Cerebellar cortex (tissue), 1 donor: ENCODE measurements at places on chromosomes 7 and 10.

- no peak for DNase-seq
These were observed 3.4 kb upstream of the CCDC71L start for GRCh38 chr7:106664343-106664742.

DNA sequence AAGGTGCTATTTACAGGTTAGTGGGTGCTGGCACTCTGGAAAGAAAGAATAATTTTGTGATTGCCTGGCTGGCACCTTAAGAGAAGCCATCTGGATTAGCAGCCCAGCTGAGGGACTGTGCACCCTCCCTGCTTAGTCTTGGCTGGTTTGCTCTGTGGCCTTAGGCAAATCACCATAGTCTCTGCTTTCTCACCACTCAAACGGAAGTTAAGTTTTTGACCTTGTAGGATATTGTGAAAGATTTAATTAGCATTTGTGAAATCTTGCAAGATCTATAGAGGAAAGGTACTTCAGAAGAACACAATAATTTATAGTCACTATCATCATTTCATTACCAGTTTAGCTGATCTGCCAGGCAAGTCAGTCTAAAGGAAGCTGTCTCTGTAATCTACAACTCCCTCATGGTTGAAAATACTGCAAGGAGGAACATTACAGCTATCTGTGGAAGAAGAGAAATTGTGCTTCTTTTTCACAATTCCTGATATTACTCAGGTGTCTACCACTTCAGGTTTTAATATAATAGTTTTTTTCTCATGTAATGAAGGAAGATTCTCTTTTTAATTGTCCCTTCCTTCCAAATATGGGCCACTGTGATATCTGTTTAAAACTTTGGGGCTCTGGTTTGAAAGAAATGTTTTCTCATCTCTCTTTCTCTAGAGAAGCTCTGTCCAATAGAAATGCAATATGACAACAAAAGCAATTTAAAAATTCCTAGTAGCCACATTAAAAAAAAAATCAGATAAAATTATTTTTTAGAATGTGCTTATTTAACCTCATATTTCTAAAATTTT, 219.6 kb downstream of the PTEN start:
- DNase-seq: no peak

DNA sequence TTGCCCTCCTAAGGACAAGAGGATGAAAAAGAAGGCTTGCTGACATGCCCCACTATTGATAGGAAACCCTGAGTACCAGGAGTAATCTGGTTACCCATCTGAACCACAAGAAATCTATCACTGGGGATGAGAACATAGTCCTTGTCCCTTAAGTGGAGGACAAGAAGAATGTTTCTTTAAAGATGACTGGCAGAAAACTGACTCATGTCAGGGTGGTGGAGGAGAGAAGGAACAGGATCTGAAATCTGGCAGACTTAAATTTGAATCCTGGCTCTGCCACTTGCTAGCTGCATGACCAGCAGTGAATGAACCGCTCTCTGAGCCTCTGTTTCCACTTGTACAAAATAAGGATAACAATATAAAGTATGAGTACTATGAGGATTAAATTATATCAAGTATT, 38.9 kb upstream of the XPNPEP1 start:
- DNase-seq: peak; percentile 68

GRCh38 chr10:30027057-30028005, 32.1 kb downstream of the JCAD start:
- DNase-seq: no peak

- no peak for DNase-seq
These were observed 165.5 kb downstream of the TCF7L2 start for GRCh38 chr10:113115556-113115955.

GRCh38 chr10:119480667-119481066, 61.9 kb downstream of the RGS10 start:
- no peak for DNase-seq

DNA sequence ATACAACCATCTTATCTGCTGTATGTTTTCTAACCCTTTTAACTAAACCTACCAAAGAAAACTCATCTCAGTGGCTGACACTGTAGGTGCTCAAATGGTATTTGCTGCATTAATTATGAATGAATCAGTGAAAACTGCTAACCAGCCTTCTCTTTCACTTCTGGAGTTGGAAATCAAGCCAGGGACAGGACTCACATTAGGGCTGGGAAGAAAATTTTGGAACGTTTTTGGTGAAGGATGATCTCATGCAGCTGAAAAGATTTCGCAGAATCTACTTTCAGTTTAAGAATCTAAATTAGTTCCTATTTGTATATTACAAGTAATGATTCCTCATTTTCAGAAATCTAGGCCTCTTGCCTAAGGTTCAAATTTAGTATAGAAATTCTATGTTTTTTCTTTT, 12.9 kb downstream of the MTPN start:
- DNase-seq: no peak

DNA sequence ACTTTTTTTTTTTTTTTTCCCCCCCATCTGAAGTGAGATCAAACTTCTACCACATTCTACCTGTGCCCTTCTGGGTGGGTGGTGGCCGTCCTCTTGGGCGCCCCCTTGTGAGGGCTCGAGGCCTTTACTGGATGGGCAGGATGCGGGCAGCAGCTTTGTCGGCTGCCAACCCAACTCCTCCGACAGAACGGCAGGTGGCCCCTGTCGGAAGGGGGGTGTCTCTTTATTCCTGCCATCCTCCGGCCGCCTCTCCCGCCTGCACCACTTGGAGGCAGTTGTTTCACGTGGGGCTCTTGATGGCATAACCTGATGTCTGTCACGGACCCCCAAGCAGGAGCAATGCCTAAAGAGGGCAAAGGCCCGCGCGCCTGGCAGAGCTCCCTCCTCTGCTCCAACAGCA, 31.0 kb downstream of the AMZ1 start:
- no peak for DNase-seq

- no peak for DNase-seq
These were observed 40.8 kb downstream of the MYL10 start for GRCh38 chr7:101588131-101588935.

DNA sequence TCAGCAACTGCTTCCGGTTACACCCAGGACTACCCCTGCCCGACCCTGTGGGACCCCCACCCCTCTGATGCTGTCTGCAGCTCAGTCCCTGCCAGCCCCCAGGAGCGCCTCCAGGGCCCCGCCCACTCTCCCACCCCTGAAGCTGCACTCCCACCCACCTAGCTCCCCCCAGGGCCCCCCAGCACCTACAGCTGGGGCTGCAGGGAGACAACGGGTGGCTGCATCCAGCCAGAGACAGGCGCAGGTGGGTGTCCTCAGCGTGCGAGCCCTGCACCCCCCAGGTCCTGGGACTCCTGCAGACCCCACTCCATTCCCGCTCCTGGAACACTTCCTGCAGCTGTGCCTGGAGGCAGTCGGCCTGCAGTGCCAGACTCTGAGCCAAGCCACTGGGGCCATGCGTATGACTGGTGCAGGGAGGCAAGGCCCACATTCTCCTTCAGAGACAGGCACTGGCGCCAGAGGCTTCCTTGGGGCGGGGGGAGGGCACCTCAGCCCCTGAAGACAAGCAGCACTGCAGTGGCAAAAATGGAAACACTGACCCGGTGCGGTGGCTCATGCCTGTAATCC, 6.1 kb downstream of the CYP2W1 start:
- DNase-seq: no peak

GRCh38 chr10:59098831-59099452, 77.5 kb upstream of the PHYHIPL start:
- DNase-seq: no peak

DNA sequence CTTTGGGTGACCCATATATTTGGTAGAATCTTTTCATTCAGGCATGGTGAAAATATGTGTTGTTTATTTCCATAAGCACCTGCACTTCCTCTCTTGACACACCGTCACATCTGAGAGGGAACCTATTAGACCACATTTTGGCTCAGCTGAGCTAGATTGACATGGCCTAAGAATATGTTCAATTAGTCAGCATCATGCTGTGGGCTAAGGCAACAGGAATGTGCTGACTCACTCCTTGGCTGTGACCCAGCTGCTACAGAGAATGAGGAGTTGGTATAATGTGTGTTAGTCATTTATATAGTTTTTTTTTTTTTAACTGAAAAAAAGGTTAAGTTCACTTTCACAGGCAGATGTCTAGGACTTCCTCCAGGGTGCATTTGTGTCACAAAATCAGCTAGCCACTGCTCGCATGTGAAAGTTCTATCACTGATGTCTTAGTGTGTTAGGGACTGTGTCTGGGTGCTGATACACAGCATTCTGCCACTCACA, 180.6 kb downstream of the SEMA3E start:
- DNase-seq: no peak

GRCh38 chr7:37322831-37323230, 125.8 kb downstream of the ELMO1 start:
- DNase-seq: no peak

DNA sequence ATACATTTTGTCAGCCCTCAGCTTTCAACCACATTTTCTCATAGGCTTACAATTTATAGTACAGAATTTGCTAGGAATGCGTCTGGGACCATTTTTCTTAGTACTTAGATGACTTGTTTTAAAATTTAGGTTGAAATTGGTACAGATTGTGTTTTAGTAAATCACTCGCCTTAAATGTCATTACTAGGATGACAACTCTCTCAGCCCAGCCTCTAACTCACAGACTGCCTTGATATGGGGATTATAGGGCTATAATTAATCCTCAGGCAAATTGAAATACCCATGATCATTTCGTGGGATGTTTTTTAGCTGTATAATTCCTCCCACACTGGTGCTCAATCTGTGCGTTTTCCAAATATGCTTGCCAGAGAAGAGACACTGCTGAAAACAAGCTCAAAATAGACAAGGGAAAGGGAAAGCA, 299.7 kb upstream of the AKR1E2 start:
- DNase-seq: no peak

GRCh38 chr10:37379991-37380390, 254.6 kb downstream of the ANKRD30A start:
- DNase-seq: no peak

GRCh38 chr7:81008901-81009300, 90.0 kb upstream of the SEMA3C start:
- DNase-seq: no peak

- no peak for DNase-seq
These were observed 160.8 kb downstream of the IMMP2L start for GRCh38 chr7:111401516-111401915.

DNA sequence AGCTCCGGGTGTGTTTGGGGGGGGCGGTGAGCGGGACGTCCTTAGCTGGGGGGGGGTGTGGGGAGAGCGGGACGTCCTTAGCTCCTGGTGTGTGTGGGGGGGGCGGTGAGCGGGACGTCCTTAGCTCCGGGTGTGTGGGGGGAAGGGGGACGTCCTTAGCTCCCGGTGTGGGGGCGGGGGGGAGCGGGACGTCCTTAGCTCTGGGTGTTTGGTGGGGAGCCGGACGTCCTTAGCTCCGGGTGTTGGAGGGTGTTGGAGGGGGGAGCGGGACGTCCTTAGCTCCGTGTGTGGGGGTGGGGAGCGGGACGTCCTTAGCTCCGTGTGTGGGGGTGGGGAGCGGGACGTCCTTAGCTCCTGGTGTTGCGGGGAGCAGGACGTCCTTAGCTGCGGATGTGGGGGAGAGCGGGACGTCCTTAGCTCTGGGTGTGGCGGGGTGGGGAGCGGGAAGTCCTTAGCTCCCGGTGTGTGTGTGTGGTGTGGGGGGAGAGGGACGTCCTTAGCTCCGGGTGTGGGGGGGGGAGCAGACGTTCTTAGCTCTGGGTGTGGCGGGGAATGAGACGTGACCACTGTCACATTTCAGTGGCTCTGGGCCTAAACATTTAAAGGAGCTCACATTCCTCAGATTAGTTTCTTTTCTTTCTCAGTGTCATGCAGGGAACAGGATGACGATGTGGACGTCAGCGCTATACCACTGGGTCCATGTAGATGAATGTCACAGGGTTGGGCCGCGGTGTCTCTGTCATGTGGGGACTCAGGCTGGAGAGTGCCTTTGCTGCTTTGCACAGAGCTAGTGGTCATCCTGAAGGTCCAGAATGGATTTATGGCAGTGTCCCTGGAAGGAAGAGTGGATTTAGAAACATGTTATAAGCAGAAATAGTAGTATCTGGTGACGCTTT, 7.5 kb downstream of the DYNC2I1 start:
- DNase-seq: peak; percentile 47

DNA sequence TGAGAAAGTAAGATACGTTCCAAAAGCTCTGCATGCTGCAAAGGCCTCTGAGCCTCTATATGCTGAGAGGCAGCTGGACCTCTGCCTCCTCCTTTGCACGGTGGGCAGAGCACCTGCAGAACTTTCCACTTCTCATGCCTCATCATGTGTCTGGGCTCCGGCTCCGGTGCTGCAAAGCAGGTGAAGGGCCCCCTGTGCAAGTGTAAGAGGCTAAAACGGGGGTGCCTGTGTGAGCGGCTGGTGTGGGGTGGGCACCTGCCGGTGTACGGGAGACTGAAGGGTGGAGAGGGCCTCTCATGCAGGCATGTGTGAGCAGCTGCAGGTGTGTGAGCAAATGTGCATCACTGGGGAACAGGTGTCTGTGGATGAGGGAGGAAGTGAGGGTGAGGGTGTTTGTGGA, 121.0 kb downstream of the KCNMA1 start:
- no peak for DNase-seq

GRCh38 chr7:20596653-20597052, 18.8 kb upstream of the ABCB5 start:
- no peak for DNase-seq

- DNase-seq: peak; percentile 59
These were observed 8.4 kb downstream of the PRKAG2 start for GRCh38 chr7:151868396-151869108.

GRCh38 chr10:88415533-88416130, 167.5 kb downstream of the RNLS start:
- no peak for DNase-seq

- DNase-seq: no peak
These were observed 1.3 kb downstream of the HOXA7 start for GRCh38 chr7:27154901-27155815.

DNA sequence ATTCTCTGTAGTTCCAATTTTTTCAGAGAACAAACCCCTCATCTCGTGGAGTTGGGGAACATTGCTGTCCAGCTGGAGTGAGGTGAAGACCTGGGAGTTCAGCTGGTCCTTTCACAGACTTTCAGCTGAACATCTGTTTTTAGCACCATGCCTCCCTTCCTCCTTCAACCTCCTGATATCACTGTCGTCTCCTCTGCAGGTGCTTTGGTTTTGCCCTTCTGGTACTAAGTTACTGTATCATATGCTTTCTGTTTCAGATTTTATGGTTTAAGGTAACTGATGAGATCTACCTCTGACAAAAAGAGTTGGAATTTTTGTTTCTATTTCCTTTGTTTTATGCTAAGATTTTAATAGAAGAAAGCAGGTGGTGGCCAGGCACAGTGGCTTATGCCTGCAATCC, 102.9 kb downstream of the ZNF438 start:
- no peak for DNase-seq

DNA sequence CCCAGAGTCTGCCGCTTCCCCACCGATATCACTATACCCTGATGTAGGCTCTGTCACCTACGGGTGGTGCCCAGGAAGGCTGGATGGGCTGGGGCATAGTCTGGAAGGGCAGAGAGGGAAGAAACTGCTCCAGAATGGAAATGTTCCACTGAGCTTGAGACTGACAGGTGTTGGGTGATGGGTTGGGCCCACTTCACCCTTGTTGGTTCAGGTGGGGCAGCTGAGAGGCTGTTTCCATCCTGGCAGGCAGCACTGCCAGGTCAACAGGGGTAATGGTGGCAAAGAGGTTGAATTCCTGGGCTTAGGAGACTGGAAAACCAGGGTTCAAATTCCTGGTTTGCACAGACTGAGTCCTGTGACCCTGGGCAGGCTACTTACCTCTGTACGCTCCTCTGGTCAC, 28.5 kb upstream of the FRAT2 start:
- no peak for DNase-seq
